Fibroblast of skin of right quadriceps (primary cell): ENCODE measurements at places on chromosomes 5 and 9.

GRCh38 chr9:79572608-79573411 lies 1.0 kb downstream of the TLE4 start:
- DNase-seq: peak; percentile 11

GRCh38 chr9:92440751-92441046 lies 16.4 kb upstream of the OMD start:
- DNase-seq: no peak

GRCh38 chr5:160486573-160486972 lies 64.9 kb downstream of the PTTG1 start:
- DNase-seq: no peak

- DNase-seq: no peak
Observed at GRCh38 chr5:107951309-107951708, 280.6 kb upstream of the EFNA5 start.

DNA sequence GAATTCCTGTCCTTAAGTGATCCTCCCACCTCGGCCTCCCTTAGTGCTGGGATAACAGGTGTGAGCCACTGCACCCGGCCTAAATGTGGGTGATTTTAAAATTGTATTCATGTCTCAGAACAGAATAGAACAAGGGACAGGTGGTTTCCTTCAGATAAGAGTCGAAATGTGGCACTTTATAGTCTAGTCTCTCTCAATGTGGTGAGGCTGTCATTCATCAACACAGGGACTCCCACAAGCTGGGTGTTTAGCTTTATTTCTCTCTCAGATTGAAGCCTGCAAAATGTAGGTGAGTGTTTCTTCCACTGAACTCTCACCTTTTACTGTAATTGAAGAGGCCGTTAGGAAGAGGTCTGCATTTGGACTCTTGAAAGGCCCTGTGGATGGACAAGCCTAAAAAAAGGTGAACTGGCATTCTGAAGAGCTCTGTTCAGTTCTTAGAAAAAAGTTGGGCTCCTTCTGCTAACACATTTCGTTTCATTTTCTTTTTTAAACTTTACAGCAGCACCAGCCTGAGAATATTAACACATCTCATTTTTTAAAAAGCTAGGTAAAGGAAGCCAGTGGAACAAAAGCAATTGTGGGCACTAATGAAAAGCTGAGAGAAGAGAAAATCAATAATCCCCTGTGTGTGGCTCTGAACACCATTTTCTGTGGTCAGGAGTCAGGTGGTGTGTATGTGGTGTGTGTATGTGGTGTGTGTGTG lies 126.2 kb upstream of the SLC28A3 start:
- no peak for DNase-seq

GRCh38 chr9:4538107-4538506 lies 47.8 kb downstream of the SLC1A1 start:
- DNase-seq: no peak

GRCh38 chr9:16868701-16869100 lies 1.8 kb downstream of the BNC2 start:
- no peak for DNase-seq

GRCh38 chr9:91362051-91362611 lies 413 bp upstream of the AUH start:
- no peak for DNase-seq

GRCh38 chr9:38278457-38278856 lies 114.0 kb upstream of the ALDH1B1 start:
- no peak for DNase-seq

DNA sequence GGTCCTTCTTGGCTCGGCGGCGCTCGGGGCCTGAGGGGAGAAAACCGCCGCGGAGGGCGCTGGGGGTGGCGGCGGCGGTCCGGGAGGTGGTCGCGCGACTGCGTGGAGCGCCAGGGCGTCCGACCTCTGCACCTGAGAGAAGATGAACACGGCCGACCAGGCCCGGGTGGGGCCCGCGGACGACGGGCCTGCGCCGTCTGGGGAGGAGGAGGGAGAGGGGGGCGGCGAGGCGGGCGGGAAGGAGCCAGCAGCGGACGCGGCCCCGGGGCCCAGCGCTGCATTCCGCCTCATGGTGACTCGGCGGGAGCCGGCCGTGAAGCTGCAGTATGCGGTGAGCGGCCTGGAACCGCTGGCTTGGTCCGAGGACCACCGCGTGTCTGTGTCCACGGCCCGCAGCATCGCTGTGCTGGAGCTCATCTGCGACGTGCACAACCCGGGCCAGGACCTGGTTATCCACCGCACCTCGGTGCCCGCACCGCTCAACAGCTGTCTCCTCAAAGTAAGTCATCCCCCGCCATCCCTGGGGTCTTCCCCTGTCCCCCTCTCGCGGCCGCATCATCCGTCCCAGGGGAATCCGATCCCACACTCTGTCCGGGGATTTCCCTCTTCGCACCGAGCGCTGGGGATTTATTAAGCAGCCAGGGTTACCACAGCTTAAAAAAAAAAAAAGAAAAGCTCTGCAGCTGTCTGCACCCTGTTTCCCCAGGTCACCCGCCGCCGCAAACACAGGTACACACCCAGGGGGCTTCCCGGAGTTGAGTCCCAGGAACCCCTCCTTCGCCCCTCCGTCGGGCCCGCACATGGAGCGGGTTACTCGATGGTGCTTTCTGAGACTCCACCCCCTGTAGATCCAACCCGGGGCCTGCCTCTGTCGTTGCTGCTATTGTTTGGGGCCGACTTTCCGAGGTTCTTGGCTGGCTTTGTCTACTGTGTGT lies at the start of gene GTF3C4:
Gene GTF3C4 (plus strand): TSS at position 8 of the 935 bp plus-strand sequence. CDS start 135 bp downstream, at position 143.
- DNase-seq: no peak

GRCh38 chr5:95102080-95102479 lies 182.8 kb downstream of the MCTP1 start:
- DNase-seq: no peak

- DNase-seq: no peak
Observed at GRCh38 chr5:157912621-157913325, 53.8 kb upstream of the CLINT1 start.

- peak; percentile 7 for DNase-seq
Observed at GRCh38 chr5:131720714-131721113, 76.1 kb downstream of the FNIP1 start.

GRCh38 chr5:16582081-16582480 lies 34.7 kb downstream of the RETREG1 start:
- DNase-seq: no peak
